HFFc6 (cell line): ENCODE measurements at places on chromosomes 7 and 10. TPM values are rescaled to one million over a fixed set of nuclear protein-coding genes. Genes with fewer than 3 reads are reported as not detected.
A peak's percentile ranks its signal among the peaks of the same experiment; 100 is the strongest.

GRCh38 chr7:79823246-79823951 lies 311.2 kb upstream of the GNAI1 start:
- peaks cover 42% of the 10 kb centered on the region for H3K4me1 ChIP-seq
- no peak for DNase-seq
- H3K36me3 ChIP-seq, result no peaks in the 10 kb centered on the region
- H3K27me3 ChIP-seq, result no peaks in the 10 kb centered on the region
- no peak overlapping the region for H3K4me3 ChIP-seq

GRCh38 chr7:81206217-81206616 lies 287.4 kb upstream of the SEMA3C start:
- peaks cover 30% of the 10 kb centered on the region for H3K4me1 ChIP-seq
- H3K27ac ChIP-seq, result no peak overlapping the region
- H3K4me3 ChIP-seq, result no peak overlapping the region
- no peak for DNase-seq

DNA sequence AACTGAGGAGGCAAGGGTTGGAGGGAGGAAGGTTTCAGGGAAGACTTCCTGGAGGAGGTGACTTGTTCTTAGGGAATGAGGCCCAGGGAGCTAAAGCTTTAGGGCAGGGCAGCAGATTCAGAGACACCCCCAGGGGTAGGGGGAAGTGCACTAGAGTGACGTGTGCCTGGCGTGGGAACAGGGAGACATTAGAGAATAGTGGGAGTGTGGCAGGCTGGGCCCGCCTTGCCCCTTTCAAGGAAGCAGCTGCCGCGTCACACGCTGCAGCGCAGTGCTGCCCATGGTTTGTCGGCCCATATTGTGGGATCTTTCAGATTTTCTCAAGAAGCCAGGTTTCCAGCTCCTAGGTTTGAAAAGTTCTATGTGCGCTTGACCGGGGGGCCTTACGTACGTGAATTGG lies 139.4 kb downstream of the LHPP start:
- H3K4me1 ChIP-seq, result no peaks in the 10 kb centered on the region
- H3K27me3 ChIP-seq, result peaks cover 20% of the 10 kb centered on the region
- no peak for DNase-seq

GRCh38 chr10:69417542-69417941 lies 824 bp upstream of the TACR2 start:
- H3K4me1 ChIP-seq, result peaks cover 16% of the 10 kb centered on the region
- H3K4me3 ChIP-seq, result no peak overlapping the region
- H3K36me3 ChIP-seq, result no peaks in the 10 kb centered on the region
- peaks cover 23% of the 10 kb centered on the region for H3K27me3 ChIP-seq
- H3K27ac ChIP-seq, result no peak overlapping the region
- no peak for DNase-seq

DNA sequence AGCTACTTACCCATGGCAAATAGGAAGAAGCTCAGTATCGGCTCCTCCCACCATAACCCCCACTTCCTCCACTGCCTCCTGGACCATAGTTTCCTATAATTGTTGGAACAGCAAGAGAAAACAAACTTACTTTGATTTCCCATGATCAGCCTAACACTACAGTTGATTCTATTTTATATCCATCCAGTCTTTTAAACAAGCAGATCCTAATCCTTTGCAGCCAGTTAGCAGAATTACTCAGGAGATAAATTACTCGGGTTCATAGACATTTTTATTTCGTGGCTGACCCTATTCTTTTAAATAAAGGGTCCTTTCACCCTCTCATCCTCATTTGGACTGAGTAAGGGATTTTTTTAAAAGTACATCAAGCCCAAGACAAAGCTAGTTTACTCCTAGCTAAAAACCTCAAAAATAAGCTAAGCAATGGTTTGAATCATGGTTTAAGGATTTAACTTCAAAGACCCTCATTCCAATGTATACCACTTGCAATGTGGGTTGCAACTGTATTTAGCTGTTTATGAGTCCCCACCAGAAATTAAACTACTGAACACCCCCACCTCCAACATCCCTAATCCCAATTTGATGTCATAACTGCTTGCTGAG lies 8.0 kb downstream of the HNRNPA2B1 start:
- H3K27ac ChIP-seq, result peak overlapping the region; percentile 79
- H3K36me3 ChIP-seq, result peaks cover 89% of the 10 kb centered on the region
- peaks cover 84% of the 10 kb centered on the region for H3K4me1 ChIP-seq
- H3K4me3 ChIP-seq, result peak overlapping the region; percentile 60
- no peak for DNase-seq

GRCh38 chr10:101997803-101998202 lies 58.2 kb downstream of the ARMH3 start:
- peaks cover 16% of the 10 kb centered on the region for H3K4me1 ChIP-seq
- H3K27me3 ChIP-seq, result no peaks in the 10 kb centered on the region
- no peak for DNase-seq
- H3K36me3 ChIP-seq, result no peaks in the 10 kb centered on the region
- no peak overlapping the region for H3K27ac ChIP-seq
- no peak overlapping the region for H3K4me3 ChIP-seq

DNA sequence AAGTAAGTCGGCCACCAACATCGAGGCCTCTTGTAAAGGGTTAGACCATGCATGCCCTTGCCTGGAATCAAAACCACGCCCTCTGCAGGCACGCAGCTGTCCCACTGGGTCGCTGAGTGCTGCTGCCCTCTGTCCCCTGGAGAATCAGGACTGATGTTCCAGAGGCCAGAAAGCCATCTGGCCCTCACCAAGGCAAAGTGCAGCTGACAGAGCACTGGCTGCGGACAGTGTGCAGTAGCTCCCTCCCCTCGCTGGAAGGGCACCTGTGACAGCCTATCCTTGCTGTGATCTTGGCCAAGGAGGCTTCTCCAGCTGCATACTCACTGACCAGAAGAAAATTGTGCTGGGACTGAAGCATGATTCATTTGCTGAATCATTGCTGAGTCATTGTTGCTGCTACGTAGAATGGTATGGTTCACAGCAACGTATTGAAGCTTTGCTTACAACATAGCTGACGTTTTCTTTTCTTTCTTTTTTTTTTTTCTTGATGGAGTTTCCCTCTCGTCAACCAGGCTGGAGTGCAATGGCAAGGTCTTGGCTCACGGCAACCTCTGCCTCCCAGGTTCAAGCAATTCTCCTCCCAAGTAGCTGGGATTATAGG lies 30.4 kb downstream of the DDC start:
- H3K27me3 ChIP-seq, result 0 out of 2 replicates have a peak, but pooled peaks cover 2% of the 10 kb centered on the region
- peaks cover 55% of the 10 kb centered on the region for H3K4me1 ChIP-seq
- peak; percentile 99 for DNase-seq

- no peaks in the 10 kb centered on the region for H3K36me3 ChIP-seq
- H3K4me1 ChIP-seq, result peaks cover 36% of the 10 kb centered on the region
- no peak overlapping the region for H3K27ac ChIP-seq
- no peak for DNase-seq
- H3K27me3 ChIP-seq, result peaks cover 3% of the 10 kb centered on the region; the same call in 1 of the 2 replicates
Observed at GRCh38 chr7:22604246-22604645, 104.3 kb upstream of the STEAP1B start.

The ANKRD7 gene
- total RNA-seq, result 0.30 to 0.35 TPM in 2 of 3 replicates, not detected in the other

The HOXA11 gene
- 34.8 and 38.4 TPM in 2 replicates for total RNA-seq

The NKX1-2 gene
- not detected in 3 replicates for total RNA-seq
